ENCODE measurements at places on chromosomes 7 and 10.

GRCh38 chr10:47049906-47050305 is 138.7 kb downstream of the PTPN20 start:
- DNase-seq, result no peak

DNA sequence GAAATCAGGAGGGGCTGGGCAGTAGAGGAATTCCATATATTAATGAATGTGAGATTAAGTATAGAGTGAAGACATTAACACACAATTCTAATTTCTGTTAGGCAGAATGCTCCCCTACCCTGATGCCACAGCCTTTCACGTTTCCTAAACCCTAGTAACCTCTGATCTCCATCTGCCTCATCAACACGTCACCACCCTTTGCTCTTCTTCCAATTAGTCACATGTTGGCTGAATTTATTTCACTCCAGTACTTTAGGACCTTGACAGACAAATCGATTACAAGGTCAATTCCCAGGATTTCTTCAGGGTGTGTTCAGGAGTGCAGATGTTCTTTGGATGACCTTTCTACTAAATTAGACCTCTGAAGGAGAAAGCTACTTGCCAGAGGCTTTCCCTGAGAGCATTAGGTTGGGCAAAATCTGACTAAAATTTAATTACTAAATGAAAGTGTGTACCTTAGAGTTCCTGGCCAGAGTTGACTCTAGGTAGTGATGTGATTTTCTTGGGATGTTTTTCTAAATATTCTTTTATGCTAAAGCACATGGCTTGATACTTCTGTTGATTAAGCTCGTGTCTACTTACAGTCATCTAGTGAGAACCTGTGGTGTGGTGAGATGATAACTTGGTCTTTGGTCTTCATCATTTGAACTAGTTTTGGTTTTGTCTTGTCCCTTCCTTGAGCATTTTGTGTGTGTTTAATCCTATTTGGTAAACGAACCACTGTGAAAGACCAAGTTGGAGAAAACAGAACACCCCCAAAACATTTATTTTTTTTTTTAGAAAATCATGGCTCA is 12.7 kb downstream of the AGR2 start:
- DNase-seq, result no peak

- no peak for DNase-seq
These were observed 93.9 kb downstream of the ATXN7L1 start for GRCh38 chr7:105782391-105783042.

GRCh38 chr10:84392181-84392580 is 63.8 kb downstream of the CCSER2 start:
- no peak for DNase-seq

DNA sequence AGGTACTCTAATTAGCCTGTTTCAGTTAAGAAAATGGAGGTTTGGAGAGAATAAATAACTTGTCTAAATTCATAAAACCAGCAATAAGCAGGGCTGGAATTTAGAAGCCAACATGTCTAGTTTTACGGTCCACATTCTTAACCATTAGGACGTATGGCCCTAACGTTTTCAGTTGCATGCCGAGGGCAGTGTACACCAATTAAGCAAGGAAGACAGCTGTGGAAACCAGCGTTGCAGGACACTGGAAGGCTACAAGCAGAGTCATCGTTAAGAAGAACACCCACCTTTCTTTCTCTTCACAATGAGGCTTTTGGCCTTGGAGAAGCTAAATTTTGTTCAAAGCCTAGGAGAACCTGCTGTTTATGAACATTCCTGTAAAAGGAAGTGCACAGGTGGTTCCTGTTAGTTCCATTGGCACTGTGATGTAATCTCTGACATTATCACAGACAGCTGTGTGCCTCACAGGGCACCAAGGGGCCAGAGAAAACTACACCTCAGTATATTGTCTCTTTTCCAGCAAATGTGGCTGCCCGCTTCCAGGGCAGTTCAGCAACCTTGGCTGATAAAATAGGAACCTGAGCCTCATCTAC is 21.0 kb downstream of the MPP7 start:
- no peak for DNase-seq

- DNase-seq, result no peak
These were observed 134.6 kb downstream of the ARHGAP22 start for GRCh38 chr10:48470115-48470892.

DNA sequence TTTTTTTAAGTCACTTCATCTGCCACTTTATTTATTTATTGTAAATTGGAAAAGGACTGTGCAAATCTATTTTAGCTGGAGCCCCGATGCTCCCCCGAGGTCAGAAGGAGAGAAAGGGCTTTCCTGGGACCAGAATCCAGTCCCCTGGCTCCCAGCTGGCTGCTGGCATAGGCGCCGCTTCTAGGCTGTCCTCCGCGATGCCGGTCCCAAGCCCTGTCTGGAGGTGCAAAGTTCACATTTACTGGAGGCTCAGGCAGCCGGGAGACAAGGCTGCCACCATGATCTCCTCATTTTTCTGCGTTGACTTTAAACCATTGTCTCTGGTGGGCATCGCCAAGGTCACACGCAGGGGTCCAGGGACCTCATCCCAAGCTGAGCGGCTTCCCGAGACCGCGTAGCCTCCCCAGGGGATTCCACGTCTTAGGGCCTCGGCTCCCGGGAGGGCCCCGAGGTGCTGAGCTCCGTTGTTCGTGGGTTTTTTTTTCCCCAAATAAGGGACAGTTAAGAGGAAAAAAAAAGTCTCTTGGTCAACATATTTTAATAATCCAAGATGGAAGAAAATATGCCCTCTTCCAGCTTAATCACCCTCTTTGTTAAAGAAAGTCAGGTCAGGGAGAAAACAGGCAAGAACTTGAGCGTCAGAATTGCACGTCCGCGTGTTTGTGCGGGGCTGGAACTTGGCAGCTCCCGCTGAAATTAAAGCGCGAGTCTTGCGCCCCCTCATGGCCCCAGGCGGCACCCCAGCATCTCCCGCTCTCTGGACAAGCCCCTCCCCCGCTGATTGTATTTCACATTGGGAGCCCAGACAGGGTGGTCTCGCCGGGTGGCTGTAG is 11.9 kb downstream of the RGR start:
- DNase-seq, result peak; percentile 16

DNA sequence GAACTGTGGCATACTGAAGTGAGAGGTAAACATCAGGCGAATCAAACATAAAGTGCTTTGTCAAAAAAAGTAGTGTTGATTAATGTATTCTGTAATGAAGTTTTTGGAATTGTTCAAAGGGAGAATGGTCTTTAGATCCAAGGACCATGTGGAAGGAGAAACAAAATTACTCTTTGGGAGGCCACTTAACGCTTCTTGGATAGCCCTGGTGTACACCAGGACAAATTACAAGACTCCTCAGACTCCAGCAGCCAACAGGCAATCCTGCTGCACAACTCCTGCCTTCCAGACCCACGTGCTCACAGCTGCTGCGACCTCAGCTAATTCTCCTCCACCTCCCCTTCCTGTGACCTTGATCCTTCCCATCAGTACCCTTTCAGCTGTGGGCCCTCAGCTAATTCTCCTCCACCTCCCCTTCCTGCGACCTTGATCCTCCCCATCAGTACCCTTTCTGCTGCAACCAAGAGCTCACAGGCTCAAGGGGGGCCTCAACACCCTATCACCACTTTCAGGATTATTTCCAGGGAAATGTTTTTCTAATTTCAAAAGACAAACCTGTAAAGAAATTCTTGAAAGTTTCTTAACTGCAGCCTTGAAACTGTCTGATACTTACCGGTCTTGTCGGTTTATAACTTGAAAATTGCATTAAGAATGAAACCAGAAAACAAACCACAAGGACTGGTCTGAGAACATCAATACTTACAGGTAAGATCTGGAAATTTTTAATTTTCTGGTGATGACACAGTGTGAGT is 29.7 kb upstream of the DDC start:
- no peak for DNase-seq

DNA sequence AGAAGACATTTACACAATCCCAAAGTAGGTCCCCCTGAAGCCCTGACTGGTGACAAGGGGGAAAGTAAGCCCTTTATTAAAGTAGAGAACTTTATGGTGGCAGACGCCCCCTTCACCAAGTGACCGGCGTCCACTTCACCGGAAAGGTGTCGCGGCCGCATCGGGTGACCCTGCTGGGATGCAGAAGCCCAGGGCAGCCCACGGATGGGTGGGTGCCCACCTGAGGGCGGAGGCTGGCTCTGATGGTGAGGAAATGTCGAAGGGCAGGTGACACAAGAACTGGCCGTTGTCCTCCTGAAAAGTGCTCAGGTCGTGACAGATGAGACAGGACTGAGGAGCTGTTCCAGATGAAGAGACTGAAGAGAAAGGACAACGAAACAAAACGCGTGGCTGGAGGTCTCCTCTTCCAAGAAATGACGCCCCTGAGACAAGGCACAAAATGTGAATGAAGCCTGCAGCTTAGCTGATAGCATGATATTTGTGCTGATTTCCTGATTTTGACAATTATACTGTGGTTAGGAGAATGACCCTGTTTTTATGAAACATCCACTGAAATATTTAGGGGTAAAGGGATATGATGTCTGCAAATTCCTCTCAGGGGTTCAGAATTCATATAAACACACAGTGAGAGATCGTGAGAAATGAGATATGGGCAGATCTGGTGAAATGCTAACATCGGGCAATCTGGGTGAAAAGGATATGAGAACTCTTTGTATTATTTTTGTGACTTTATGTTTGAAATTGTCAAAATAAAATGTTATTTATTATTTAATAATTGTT is 123.9 kb downstream of the PRKAG2 start:
- DNase-seq, result no peak

DNA sequence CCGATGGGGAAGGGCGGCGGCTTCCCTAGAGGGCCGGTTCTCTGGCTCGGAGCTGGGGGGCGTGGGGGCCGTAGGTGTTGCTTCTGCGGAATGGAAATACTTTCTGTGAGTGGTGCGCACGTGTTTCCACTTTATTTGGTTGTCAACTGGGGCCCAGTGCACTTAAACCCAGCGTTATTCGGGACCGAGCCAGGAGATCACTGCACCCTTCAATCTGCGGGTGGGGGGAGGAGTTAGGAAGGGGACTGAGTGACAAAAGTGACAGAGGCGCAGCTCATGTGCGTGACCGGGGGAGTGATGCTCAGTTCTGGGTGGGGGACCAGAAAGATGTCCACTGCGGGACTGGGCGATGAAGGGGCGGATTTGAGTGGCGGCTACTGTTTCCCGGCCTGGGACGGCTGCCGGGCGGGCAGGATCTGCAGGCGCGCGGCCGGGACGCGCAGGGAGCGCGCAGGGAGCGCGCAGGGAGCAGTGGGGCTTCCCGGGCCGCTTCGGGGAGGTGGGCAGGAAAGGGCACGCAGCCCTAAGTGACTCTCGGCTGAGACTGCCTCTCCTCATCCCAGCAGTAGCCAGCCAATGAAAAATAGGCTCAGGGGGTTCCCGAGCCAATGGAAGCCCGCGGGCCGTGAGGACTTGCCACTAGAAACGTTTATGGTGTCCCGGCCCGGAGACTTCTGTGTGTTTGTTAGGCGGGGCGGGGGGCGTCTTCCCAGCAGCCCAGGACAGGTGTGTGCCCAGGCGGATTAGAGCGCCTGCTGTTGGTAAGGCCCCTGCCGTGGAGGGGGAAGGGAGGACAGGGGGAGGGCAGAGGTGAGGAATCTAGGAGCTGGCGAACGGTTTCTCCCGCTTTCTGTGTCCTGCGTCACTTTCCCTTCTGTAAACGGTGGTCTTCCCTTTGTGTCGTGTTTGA is 54.3 kb upstream of the KDM7A start:
- DNase-seq, result no peak

GRCh38 chr7:31603046-31603445 is 84.0 kb upstream of the PPP1R17 start:
- DNase-seq, result no peak

GRCh38 chr7:137404660-137405317 is 61.3 kb upstream of the PTN start:
- no peak for DNase-seq

GRCh38 chr7:89133357-89133756 is 337.8 kb upstream of the TEX47 start:
- DNase-seq, result no peak

DNA sequence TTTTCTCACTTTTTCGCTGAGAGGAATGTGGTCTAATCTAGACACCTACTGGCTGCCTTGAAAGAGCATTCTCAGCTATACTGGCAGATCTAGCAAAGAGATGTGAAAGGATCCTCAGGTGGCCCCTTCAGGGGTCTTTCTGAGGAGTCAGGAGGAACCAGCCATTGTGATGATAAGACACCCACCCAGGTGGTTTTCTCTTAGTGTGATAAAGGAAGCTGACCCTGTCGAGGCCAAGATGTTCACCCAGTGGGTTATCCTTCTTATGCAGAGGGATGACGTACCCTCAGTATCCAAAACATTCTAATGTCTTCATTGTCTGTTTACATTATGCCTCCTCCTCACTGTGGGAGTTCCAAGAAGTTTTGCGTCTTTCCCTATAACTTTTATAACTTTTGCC is 98.3 kb upstream of the LRGUK start:
- DNase-seq, result no peak

DNA sequence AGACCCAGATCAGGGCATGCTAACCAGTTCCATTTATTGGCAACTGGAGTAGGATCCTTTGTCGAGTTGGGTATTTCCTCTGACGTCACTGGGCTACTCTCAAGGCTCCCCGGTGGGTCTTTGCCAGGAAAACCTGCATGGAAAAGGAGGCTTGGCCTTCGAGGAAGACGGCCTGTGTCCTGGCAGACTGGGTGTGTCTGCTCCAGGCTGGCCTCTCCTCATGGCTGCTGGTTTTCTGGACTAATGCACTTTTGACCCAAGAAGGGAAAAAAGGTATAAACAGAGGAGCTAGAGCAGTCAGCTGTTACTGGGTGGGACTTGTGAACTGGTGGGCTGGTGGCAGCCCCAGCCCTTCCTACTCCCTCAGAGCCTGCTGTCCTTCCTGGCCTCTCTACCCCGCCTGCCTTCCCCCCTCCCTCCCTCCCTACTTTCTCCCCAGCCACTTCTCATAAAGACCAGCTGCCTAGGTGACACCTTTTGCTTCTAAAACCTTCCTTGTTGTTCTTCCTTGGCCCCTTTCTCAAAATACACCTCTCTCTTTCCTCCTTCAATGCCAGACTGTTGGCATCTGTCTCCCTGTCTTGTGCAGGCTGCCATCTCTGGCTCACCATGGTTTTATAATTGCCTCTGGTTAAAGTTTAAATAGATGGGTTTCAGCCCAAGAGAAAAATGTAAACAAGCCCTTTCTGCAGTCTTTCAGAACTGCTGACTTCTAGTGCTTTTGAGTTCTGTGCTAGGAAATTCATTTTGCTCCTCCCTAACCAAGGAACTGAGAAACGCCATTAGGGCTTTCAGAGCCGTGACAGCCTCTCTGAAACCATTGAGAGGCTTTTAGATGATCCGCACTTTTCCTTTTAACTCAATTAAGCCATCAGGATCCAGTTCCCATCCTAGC is 101.8 kb upstream of the MKLN1 start:
- DNase-seq, result peak; percentile 54

GRCh38 chr10:20040012-20040411 is 223.8 kb downstream of the PLXDC2 start:
- DNase-seq, result no peak

- DNase-seq, result no peak
These were observed 53.6 kb downstream of the KAT6B start for GRCh38 chr10:74880041-74880440.
